Tibial nerve (tissue), 4 donors: ENCODE measurements at places on chromosomes 3 and 15. TPM values are rescaled to one million over a fixed set of nuclear protein-coding genes. Genes with fewer than 3 reads are reported as not detected.
A peak's percentile ranks its signal among the peaks of the same experiment; 100 is the strongest.

GRCh38 chr3:127884041-127884440, 31.0 kb upstream of the KBTBD12 start:
- no peaks in the 10 kb centered on the region for H3K27me3 ChIP-seq
- H3K4me3 ChIP-seq = no peak overlapping the region
- no peak overlapping the region for H3K27ac ChIP-seq
- no peak for DNase-seq
- H3K4me1 ChIP-seq = no peaks in the 10 kb centered on the region

GRCh38 chr3:66592016-66592761, 91.4 kb upstream of the LRIG1 start:
- no peak overlapping the region for H3K4me3 ChIP-seq
- H3K4me1 ChIP-seq = peaks cover 23% of the 10 kb centered on the region
- H3K27me3 ChIP-seq = no peaks in the 10 kb centered on the region
- DNase-seq = no peak

- H3K4me3 ChIP-seq = peak overlapping the region; percentile 74
- H3K27ac ChIP-seq = peak overlapping the region; percentile 100
- H3K27me3 ChIP-seq = no peaks in the 10 kb centered on the region
- no peak for DNase-seq
- H3K4me1 ChIP-seq = peaks cover 16% of the 10 kb centered on the region
- H3K36me3 ChIP-seq = no peaks in the 10 kb centered on the region
Measured at GRCh38 chr15:96344060-96344705, 13.7 kb downstream of the NR2F2 start.

The GRK7 gene
- total RNA-seq = not detected

DNA sequence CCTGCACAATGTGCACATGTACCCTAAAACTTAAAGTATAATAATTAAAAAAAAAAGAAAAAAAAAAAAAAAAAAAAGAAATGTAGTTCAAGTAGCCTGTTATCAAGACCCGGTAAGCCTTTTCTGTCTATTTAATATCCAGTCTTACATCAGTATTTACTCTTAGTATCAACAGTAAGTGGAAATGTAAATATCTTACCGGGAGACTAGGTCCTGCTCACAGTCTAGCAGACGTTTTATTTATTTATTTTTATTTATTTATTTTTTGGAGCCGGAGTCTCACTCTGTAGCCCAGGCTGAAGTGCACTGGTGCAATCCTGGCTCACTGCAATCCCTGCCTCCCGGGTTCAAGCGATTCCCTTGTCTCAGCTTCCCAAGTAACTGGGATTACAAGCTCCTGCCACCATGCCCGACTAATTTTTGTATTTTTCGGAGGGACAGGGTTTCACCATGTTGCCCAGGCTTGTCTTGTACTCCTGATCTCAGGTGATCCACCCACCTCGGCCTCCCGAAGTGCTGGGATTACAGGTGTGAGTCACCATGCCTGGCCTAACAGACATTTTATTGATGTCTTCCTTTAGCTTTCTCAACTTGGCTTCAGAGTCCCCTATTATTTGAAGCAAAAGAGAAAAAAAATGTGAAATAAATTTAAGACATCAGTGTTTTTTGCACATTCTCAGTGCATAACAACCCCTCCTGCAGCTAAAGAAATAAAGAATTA, 19.9 kb downstream of the C2CD4B start:
- H3K4me3 ChIP-seq = no peak overlapping the region
- H3K27me3 ChIP-seq = no peaks in the 10 kb centered on the region
- H3K27ac ChIP-seq = no peak overlapping the region
- no peaks in the 10 kb centered on the region for H3K4me1 ChIP-seq
- H3K36me3 ChIP-seq = no peaks in the 10 kb centered on the region
- no peak for DNase-seq

GRCh38 chr3:21543380-21544075, 207.5 kb downstream of the ZNF385D start:
- no peak overlapping the region for H3K27ac ChIP-seq
- no peaks in the 10 kb centered on the region for H3K36me3 ChIP-seq
- no peaks in the 10 kb centered on the region for H3K27me3 ChIP-seq
- no peak overlapping the region for H3K4me3 ChIP-seq
- no peaks in the 10 kb centered on the region for H3K4me1 ChIP-seq
- DNase-seq = no peak

DNA sequence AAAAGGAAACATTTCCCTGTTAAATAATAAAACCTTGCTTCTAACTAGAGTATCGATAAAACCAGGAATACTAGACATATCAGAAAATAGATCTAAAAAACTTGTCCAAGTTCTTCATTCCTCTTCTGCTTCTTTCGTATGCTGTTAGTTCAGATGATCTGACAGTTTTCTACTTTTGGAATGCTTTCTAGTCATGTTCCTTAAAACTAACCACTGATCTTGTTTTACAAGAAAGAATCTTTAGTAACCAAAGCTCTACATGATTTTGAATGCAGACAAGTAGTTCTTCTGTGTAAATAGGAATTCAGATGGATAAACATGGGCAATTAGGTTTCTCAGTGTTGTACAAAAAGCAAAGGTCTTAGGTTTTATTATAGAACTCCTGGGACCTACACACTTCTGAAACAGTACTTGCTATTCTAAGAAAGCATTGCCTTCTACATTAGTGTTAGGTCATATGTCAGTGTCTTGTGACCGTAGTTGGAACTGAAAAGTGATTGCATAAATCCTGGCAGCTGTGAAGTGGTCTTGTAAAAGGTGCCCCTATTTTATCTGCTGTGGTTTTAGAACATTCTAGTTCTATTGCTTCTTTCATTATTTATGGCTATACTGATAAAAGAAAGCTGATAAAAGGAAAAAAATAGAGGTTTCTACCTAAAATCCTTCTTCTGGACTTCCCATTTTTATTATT, 40.7 kb downstream of the SNRK start:
- H3K27me3 ChIP-seq = no peaks in the 10 kb centered on the region
- H3K4me1 ChIP-seq = peaks cover 59% of the 10 kb centered on the region
- H3K36me3 ChIP-seq = peaks cover under 1% of the 10 kb centered on the region
- peak overlapping the region; percentile 68 for H3K27ac ChIP-seq
- H3K4me3 ChIP-seq = no peak overlapping the region
- DNase-seq = peak; percentile 58

- no peaks in the 10 kb centered on the region for H3K27me3 ChIP-seq
- no peaks in the 10 kb centered on the region for H3K4me1 ChIP-seq
- peaks cover 15% of the 10 kb centered on the region for H3K36me3 ChIP-seq
- no peak for DNase-seq
Measured at GRCh38 chr15:65884511-65884910, 15.2 kb downstream of the RAB11A start.

- no peak overlapping the region for H3K4me3 ChIP-seq
- DNase-seq = no peak
- H3K4me1 ChIP-seq = no peaks in the 10 kb centered on the region
- H3K27ac ChIP-seq = peak overlapping the region; percentile 43
- H3K36me3 ChIP-seq = no peaks in the 10 kb centered on the region
Measured at GRCh38 chr15:94965593-94965992, 734.2 kb downstream of the MCTP2 start.

DNA sequence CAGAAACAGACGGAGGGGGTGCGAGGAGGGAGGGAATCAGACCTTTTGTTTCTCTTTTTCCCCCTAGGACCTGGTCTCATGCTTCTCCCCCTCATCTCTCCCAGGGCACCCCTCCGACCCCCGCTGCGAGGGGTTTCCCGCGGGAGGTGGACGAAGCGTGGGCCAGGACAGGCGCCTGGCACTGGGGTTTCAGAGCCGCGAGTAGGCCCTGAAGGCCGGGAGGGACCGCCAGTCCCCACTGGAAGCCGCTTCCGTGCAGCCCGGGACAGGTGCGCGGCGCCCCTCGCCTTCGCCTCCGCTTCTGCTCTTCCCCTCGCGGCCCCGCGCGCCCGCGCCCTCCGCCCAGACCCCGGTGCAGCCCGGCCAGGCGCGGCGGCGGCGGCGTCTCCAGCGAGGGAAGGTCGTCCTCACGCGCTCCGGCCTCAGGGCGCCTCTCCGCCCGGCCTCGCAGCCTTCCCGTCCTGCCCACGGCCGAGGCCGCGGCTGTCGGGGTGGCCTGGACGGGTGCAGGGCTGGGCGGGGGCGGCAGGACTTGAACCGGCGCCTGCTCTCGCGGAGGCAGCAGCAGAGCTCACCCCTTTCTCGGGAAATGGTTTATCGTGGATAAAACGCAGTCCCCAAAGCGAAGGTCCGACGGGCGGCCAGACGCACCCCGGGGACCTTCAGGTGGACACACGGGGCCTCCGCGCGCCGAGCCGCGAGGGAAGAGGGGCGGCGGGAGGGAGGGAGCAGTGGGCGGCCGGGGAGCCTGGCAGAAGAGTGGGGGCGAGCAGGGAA, 31.5 kb upstream of the ADAMTS17 start:
- H3K36me3 ChIP-seq = no peaks in the 10 kb centered on the region
- no peak overlapping the region for H3K27ac ChIP-seq
- H3K4me1 ChIP-seq = no peaks in the 10 kb centered on the region
- H3K27me3 ChIP-seq = peaks cover 38% of the 10 kb centered on the region
